ENCODE measurements at places on chromosomes 2 and 18.

- no peak for DNase-seq
These were observed 1.2 kb downstream of the BMPR2 start for GRCh38 chr2:202377207-202377761.

DNA sequence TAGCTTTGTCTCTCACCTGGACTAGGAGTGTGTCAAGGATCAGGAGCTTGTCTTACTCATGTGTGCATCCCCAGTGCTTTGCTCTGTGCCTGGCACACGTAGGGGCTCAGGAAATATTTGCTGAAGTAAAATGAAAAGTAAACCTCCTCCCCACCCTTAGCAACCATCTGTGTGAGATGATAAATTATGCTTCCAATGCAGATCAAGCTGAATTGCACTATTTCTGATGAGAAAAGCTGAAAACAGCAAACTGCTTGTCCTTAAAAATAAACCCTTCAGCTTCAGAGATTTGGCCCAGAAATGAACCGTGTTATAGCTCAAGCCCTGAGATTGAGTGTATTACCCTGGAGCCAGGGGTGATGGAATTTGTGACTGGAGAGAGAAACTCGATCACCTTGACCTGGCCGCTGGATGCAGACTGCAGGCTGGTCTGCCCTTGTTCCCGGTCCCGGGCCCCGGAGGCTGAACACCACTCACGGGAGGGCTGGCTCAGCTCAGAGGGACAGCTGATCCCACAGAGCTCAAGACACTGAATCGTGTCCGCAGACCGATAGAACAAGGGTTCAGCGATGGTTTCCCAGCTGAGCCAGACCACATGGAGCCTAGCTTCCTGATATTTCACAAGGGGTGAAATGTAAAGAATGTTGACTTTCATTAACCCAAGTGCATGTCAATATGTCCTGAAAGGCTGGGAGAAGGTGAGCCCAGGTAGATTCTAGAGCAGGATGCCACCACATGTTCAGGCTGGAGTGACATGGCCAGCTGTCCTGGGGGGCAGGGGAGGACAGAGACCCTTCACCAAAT, 50.5 kb downstream of the DDX1 start:
- no peak for DNase-seq

DNA sequence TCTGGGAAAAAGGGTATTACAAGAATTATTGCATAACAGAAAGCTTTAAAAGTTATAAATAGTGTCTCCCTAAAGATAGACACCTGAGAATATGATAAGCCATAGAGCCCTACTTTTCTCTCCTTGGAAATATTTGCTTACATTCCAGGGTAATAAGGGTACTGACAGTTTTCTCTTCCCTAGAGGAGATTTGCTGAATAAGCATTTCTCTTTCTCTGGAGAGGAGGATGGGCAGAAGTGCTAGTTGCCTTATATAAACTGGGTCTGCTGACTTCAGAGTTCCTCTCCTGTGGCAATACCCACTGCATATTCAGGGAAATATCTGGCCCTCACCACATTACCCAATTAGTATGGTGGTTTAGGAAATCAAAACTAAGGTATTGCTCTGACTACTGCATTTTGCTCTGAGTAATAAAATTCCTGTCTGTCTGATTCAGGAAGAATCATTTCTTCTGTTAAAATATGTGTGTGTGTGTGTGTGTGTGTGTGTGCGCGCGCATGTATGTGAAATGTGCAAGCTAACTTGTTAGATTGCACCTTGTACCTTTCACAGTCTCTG, 1391.3 kb downstream of the DSC3 start:
- no peak for DNase-seq

GRCh38 chr18:40849886-40850285, 1105.1 kb upstream of the PIK3C3 start:
- no peak for DNase-seq

GRCh38 chr2:187208199-187208785, 239.8 kb downstream of the CALCRL start:
- DNase-seq, result no peak

GRCh38 chr2:67510745-67511144, 113.6 kb downstream of the ETAA1 start:
- DNase-seq, result no peak

DNA sequence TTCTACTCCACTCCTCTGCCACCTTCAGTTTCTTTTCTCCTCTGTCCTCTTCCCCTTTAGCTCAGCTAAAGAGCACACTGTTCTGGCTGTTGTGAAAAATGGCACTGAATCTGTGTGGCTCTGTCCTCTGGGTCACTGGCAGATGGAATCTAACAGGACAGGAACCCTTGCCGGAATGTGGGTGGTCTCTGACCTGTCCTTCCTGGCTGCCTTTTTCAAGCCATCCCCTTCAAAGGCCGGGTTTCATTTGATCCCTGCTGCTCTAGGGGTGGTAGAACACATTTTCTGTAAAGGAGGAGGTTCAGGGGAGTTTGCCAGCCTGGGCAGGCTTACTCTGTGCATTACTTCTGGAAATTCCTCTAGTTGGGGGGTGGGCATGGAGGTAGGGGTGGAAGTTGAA, 29.9 kb downstream of the MTCL1 start:
- no peak for DNase-seq

GRCh38 chr2:118124288-118124891, 36.1 kb downstream of the INSIG2 start:
- no peak for DNase-seq

Measured in pulmonary artery endothelial cell (primary cell).